ENCODE measurements at places on chromosomes 3 and 15. TPM values are rescaled to one million over a fixed set of nuclear protein-coding genes. Genes with fewer than 3 reads are reported as not detected.

The WDR93 gene
- total RNA-seq = not detected

The APOD gene
- 0.17 TPM for total RNA-seq

The GPR156 gene
- total RNA-seq = 1.6 TPM

The NR2F2 gene
- 16.2 TPM for total RNA-seq

The CNTN4 gene
- total RNA-seq = not detected

The ADAMTSL3 gene
- not detected for total RNA-seq

The HOMER2 gene
- total RNA-seq = 34.1 TPM

The CCDC54 gene
- not detected for total RNA-seq

The STAC gene
- total RNA-seq = 1.2 TPM

The TMEM40 gene
- not detected for total RNA-seq

The CKMT1B gene
- not detected for total RNA-seq

The ERICH6 gene
- total RNA-seq = not detected
